GM13976 (cell line): ENCODE measurements at places on chromosomes 11 and 22.

GRCh38 chr11:62402226-62402959, 16.4 kb upstream of the SCGB1A1 start:
- DNase-seq, result no peak

DNA sequence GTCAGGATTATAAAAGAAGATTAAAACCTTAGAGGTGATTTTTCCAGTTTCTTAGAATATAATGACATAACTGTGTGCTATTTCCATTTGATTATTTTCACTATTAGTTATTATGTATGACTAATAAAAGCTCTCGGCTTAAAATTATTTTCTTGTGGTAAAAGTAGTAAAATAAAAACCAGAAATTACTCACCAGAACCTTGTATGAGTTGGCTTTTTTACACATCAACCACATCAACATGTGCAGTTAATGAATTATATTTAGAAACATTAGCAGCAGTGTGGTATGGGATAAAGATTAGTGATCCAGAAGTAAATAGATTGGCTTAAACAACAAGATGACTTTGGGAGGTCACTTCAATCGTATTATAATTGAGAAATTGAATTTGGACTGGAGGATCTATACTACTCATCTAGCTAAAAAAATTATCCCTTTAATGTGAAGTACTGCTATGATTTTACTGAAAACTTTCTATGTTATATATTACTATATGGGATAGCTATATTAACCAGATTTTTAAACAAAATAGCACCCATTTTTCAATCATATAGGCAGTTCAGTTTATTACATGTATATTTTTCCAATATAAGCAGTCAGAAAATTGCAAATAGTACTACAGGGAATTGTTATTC, 2.8 kb upstream of the BCO2 start:
- DNase-seq, result peak; percentile 38

- no peak for DNase-seq
These were observed 59.4 kb upstream of the SYT13 start for GRCh38 chr11:45345491-45345890.

GRCh38 chr11:119489087-119489486, 66.1 kb upstream of the THY1 start:
- no peak for DNase-seq

DNA sequence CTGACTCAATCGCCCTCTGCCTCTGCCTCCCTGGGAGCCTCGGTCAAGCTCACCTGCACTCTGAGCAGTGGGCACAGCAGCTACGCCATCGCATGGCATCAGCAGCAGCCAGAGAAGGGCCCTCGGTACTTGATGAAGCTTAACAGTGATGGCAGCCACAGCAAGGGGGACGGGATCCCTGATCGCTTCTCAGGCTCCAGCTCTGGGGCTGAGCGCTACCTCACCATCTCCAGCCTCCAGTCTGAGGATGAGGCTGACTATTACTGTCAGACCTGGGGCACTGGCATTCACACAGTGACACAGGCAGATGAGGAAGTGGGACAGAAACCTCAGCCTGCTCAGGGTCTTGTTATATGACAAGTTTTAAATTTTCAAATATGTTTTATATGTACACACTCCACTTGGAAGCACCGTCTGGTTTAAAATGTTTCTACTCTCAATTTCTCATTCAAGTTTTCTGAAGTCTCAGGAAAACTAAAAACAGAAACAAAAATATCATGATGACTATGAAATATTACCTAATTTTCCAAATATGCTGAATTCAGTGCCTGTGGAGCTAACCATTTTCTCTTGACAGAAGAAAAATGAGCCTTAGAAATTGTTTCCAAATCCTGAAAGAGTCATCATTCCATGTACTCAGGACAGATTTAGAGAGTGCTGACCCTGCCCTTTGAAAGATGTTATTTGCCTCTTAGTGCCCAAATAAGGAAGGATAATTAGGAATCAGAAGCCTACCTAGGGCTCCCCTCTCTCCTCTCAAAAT, 48.8 kb upstream of the TOP3B start:
- no peak for DNase-seq

GRCh38 chr11:117913736-117914397, 15.3 kb downstream of the TMPRSS13 start:
- no peak for DNase-seq

DNA sequence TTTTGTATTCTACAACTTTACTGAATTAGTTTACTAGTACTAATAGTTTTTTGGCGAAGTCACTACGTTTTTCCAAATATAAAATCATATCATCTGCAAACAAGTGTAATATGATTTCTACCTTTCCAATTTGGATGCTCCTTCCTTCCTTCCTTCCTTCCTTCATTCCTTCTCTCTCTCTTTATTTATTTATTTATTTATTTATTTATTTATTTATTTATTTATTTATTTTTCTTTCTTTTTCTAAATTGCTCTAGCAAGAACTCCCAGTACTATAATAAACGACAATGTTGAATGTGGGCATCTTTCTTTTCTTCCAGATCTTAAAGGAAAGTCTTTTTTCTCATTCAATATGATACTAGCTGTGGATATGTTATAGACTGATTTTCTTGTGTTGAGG, 656.0 kb upstream of the LUZP2 start:
- DNase-seq, result no peak

GRCh38 chr22:26139310-26139709, 30.0 kb upstream of the SEZ6L start:
- no peak for DNase-seq

DNA sequence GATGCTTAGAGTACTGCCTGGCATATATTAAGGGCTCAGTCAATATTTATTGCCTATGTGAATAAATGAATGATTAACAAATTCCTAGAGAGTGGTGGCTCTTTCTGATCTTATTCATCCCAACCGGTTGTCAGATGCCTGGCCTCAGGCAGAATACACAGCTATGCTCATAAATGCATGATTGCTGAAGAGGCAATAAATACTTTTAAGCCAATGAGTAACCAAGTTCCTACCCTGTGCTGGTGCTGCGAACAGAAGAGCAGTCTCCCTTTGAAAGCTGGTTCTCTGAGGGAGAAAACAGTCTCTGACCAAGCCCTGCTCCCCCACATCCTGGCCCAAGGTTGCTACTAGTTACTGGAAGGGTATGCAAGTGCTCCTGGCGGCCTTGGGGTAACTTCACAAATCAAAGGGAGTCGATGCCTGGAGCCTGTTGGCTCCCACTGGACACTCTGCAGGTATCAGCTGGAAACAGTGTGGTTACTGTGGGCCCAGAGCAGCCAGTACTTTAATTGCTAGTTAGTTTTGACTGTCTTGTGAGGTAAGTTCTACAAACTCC, 2.8 kb downstream of the USH1C start:
- no peak for DNase-seq

DNA sequence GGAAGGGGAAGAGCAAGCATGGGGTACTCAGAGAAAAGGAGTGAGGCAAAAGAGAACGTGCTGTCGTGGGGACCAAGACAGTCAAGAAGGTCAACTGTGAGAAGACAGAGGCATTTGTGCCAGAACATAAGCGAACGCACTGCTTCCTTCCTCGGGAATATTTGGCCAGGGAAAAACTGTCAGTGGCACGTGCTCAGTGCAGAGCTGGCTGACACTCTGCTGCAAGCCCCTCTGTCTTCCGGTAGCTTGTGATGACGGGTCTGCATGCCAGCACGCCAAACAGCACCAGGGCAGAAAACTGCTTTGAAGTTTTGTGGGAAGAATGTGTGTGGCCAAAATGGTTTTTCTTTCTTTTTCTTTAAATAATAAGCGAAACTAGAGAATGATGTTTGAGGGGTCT, 60.6 kb downstream of the SMCO4 start:
- DNase-seq, result no peak

- no peak for DNase-seq
These were observed 123.4 kb upstream of the SYT13 start for GRCh38 chr11:45409587-45409986.

GRCh38 chr11:32105871-32106560, 15.1 kb downstream of the RCN1 start:
- DNase-seq, result peak; percentile 25

DNA sequence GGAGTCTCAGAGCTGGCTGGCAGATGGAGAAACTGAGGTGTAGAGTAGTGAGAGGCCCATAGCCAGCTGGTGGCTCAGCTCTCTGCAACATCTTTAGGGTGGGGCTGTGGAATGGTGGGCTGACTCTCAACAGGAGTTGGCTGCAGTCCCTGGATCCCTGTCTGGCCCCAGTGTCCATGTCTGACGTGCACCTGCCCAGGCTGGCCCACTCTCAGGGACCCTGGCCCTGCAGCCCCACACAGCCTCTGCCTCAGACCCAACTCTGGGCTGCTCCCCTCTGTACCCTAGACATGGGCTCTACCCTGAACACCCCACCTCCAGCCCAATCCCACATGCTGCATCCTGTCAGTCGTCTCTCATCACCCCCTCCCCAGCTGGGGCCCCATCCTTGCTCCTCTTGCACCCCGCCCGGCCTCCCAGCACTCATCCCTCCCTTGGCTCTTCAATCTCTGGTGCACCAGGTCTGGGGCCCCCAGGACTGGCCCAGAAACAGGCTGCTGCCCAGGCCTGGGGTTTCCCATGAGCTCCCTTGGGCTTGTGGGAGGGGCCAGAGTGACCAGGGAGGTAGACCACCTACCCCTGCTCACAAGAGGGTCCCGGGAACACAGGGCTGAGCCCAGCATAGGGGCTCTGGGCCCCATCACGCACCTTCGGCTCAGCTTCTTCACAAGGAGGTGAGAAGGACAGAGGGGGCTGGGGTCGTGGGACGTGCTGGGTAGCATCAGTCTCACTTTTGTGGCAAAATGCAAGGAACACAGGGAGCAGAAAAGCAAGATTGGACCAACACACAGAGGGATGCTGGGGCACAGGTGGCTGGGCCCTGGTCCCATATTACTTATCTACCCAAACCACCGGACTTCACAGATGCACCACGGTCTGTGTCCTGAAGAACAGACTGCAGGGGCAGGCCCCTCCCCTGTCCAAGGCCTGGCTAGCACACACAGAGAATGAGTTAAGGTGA, 31.5 kb downstream of the ARVCF start:
- DNase-seq, result no peak

- no peak for DNase-seq
These were observed 38.6 kb upstream of the CELSR1 start for GRCh38 chr22:46575911-46576555.

GRCh38 chr11:45560913-45561281, 104.5 kb downstream of the CHST1 start:
- no peak for DNase-seq

DNA sequence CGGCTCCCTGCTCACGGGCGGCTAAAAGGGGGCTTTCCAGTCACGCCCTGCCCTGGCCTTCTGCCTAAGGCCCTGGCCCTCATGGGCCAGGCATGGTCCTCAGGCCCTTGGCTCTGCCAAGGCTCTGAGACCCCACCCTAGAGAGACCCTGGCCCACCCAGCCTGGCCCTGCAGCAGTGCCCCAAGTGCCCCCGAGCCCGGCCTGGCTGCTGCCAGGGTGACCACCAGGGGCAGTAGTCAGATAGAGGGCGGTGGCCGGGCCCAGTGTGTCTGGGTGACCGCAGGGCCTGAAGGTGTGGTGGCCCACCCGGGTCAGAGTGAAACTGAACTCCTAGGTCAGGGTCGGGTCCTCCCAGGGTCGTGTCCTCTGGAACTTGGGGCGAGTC, 29.4 kb upstream of the CCDC188 start:
- DNase-seq, result no peak

DNA sequence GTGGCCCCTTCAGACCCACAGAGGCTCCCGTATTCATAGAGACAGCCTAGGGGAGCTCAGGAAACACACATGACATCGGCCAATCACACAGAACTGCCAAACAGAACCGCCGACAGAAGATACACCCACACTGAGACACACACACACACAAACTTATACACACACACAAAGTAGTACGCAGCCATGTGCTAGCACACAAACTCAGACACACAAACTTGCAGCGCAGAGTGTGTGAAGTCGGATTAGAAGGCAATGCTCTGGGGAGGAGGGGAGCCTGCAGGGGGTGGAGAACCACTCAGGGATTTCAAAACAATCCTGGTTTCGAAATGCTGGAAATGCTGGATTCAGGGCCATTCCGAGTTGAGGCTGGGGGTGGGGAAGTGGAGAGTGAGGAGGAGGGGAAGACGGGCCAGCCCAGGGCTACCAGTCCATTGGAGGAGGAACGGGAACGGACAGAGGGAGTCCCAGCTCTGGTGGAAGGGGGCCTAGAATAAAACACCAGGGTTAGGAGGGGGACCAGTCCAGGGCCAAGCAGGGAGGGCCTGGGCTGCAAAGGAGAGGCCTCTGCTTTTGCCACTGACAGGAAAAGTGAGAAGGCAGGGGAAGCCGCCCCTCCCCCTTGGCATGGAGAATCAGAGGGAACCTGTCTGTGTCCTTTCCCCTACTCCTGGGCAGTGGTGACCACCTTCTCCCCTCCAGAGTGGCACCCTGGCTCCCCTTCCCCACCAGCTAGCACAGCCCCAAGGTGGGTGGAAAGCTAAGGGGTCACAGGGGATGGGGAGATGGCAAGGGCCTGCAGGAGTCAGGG, 4.4 kb downstream of the BCL9L start:
- DNase-seq, result no peak

- DNase-seq, result no peak
These were observed 41.3 kb downstream of the XKR3 start for GRCh38 chr22:16783930-16784354.

GRCh38 chr11:132234878-132235277, 864.5 kb downstream of the NTM start:
- DNase-seq, result no peak

DNA sequence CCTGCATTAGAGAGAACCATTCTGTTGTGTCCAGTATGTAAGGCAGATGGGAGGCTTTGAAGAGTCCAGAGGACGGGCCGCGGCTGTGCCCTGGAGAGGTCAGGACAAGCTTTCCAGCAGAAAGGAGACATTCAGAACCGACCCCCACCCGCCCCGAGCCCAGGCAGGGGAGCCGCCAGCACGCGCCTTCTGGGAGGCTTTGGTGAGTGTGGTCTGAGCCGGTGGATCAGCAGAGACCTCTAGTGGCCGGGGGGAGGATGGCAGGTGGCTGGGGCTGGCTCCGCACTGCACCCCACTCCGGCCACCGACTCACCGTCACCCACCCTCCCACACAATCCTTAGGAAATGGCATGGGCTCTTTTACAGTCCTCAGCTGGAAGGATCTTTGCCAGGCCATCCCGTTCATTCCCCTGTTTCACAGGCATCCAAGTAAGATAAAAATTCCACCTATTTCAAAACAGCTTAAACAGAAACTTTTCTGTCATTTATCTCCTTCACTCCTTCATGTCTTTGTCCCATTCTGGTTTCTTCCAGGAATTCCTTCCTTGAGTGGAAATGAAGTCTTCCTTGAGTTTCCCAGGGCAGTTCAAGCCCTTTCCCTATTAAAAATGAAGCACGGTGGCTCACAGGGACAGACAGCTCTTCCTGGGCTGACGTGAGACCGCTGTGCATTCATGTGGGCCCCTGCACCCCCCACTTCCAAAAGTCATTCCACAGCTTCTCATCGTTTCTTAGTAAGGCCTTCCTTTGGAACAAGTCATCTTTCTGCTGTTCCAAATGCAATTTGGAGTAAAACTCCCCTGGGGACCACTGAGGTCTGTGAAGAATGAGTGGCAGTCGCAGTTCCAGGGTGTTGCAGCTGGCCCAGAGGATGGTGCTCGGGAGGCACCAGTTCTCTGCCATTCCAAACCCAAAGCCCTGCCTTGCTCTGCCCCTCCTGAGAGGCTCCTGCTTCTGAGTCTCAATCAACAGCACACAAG, 91.0 kb downstream of the FEZ1 start:
- DNase-seq, result peak; percentile 89
